ENCODE measurements at places on chromosomes 6 and 20.

DNA sequence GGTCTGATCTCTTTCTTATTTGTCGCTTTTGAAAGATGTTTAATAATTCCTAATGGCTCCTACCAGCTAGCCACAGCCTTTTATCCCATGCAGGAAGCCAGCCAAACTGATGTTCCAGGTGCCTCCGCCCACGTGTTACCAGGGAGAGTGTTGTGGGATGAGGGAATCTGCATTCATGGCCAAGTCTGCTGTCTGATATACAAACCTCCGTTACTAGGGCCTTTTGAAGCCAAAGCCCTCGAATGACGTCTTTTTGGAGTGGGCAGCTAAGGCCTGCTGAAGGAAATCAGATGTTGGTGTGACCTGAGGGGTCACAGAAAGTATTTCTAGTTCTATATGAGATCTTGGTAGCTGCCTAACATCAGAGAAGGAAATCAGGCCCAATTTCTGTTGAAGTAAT lies 21.3 kb downstream of the STK35 start:
- DNase-seq, result no peak

DNA sequence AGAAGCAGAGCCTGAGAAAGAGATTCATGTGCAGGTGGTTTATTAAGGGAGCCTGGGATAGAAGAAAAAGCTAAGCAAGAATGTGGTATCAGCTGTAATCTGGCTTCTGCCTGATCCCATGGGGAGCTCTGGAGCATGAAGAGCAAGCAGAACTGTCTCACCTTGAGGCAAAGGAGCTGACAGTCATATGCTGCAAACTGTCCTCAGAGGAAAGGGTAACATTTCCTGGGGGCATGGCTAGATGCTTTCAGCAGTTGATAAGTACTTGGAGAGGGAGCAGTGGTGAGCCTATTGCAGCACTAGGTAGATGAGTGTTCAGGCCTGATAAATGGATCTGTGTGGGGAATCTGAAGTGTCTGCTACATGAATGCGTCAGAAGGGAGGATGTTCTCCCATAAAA lies 621.5 kb upstream of the BTBD3 start:
- DNase-seq, result no peak

DNA sequence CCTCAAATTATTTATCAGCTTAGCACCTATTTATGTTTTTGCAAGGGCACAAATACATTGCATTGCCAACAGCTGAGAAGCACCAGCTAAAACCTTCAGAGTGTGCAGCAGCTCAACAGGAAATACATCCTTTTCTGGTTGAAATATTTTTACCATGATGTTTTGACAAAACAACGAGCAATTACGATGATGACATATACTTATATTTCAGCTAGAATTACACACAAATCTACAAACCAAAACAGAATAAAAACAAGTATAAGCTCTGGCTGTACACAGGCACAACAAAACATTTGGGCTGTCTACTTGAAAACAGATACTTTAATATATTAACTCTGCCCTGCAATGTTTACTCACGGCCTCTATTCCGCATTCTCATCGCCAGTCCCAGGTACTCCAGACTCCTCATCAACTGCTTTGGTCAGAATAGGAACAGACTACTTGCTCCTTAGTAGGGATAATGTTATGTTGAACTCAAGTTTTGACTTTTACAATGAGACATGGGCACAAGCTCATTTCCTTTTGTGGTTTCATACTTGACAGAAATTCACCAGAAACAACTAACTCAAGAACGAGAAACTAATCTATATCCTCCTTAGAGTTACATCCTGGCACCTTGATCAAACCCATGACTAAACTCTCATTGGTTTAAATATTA lies 377.6 kb downstream of the ESR1 start:
- DNase-seq, result no peak

- no peak for DNase-seq
Measured at GRCh38 chr6:116352515-116353471, 18.0 kb upstream of the DSE start.

DNA sequence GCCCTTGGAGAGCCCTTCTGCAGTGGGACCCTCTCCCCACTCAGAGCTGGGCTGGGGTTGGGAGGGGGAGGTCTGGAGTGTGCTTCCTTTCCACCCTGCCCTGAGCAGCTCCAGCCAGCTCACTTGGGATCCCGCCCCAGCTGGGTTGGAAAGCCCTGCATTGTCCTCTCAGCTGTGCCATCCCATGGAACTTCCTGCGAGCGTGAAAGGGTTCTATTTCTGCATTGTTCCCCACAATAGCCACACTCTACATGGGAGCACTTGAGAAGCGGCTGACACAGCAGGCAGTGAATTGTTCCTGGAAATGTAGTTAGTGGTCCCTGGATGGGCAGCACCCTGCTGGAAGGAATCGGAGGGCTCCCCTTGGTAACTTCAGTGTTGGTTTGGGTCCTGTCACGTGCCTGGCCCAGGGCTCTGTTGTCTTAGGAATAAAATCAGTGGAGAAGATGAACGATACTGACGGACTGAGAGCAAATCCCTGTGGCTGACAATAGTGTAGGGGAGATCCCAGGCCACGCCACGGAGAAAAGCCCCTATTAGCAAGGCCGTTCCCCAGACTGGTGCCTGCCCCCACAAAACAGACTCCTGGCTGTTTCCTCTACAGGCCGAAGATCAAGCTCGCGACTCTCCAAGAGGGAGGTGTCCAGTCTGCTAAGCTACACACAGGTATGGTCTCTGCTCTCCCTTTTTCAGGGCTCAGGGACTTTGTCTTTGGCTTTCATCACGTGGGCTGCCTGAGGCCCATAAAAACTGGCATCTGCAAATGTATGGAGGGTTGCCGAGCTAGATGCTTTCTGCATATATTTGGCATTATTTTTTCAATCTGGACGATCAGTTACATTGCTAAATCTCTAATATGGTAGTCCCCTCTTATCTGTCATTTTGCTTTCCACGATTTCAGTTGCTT lies 18.8 kb downstream of the DNMT3B start:
- DNase-seq, result no peak

GRCh38 chr6:9131201-9131600 lies 695.9 kb upstream of the SLC35B3 start:
- DNase-seq, result no peak

DNA sequence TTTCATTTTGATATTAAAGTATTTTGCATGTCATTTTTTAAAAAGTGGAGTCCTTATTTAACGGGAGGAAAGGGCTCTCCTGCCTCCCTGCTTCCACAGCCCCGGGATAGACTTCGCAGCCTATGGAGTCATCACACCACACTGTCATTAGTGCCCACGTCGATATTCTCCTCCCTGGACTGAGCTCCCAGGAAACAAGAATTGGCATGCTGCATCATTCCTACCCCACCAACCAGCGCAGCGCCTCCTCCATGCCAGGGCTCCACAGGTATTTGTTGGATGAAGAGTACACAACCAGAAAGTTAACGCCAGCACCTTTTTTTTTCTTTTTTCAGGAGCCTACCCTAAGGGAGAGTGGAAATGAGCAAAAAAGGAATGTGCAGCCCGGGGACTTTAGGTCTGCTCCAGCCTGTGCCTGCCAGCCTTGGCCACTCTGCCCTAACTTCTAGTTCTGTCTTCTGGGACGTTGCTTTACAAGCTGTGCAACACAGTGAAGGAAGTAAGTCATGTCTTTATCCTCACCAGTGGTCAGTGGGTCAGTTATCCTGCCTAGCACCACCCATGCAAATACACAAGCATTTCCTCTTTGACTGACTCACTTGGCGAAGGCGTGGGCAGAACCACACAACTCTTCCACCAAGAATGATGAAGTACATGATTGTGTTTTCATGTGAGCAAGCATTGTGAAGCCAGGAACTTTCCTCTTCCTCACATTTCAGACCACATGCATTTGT lies 180.7 kb upstream of the UST start:
- no peak for DNase-seq

- DNase-seq, result no peak
Measured at GRCh38 chr20:23320317-23320716, 30.3 kb upstream of the NXT1 start.

DNA sequence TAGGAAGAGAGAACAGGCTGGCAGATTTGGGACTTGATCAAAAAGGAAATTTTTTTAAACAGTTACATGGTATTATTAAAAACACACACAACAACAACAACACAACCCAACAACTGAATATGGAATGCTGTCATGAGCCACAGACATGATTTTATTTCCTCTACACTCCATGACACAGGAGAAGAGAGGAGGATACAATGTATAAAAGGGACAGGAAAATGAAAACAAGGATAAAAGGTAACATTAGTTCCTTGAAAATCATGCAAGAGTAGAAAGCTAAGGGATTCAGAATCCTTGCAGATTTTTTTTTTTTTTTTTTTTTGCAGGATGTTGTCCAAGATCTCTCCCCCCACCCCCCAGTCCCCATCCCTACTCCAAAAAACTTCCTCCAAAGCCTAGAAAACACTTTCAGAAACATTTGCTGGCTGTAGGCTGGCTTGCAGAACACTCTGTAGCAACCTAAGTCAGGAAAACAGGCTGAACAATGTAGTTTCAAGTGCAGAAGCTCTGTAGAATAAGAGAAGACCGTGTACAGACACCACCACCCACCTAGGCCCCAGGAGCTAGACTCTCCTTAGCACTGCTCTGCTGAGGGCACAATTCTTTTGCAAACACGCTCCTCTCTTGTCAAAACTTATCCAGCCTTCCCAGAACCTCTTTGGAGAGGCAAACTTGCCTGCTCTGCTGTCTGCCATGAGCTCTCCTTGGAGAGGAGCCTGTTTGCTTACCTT lies 845 bp downstream of the ZMYND8 start:
- no peak for DNase-seq

DNA sequence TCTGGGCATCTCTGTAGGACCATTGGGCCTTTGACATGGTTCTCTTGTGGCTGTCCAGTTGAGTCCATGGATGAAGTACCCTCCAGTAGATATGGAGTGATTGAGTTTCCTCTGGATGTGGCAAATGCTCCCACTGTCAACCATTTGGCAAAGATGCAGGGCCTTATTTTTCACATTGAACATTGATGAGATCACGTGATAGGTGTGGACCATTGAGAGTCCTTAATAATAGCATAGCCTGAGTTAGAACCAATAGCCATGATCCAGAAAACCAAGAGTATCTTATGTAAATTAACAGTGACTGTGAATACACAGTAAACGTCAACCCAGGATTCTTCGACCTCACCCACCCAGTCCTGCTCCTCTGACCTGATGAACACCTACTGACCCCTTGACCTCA lies 3.0 kb upstream of the PERP start:
- no peak for DNase-seq

DNA sequence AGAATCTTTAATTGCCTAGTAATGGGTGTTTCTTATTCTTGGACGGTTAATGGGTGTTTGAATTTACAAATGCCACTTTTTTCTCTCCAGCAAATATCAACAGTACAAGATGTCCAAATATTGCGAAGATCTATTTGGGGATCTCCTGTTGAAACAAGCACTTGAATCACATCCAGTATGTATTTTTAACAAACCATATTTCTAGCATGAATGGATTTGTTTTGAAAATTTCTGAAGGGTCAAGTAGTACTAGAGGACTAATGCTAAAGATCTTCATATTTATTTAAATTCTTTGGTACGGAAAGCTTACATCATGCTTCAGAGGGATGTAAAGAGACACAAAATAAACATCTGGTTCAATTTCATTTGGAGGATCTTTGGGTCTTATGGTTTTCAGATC lies 123.9 kb upstream of the LAMP5 start:
- no peak for DNase-seq

- no peak for DNase-seq
Measured at GRCh38 chr6:133637874-133638273, 251.0 kb upstream of the TCF21 start.

GRCh38 chr6:4864519-4864918 lies 88.3 kb downstream of the CDYL start:
- DNase-seq, result no peak

GRCh38 chr6:133243723-133244305 lies 2.7 kb downstream of the EYA4 start:
- no peak for DNase-seq

DNA sequence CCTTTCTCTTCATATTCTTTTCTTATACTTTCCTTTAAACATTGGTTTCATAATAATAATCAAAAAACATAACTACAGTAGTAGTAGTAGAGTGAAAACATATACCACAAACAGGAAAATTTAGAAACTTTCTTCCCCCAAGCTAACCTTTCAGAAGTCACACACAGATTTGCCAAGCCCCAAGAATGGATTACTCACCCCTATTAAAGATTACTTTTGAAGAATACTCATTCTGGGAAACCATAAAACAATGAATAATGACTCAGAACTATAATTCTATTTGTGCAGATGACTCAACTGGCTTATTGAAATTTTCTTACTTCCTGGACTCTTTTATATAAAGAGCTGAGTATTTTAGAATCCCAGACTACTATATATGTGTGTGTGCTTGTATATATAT lies 119.4 kb upstream of the GJE1 start:
- DNase-seq, result no peak

- no peak for DNase-seq
Measured at GRCh38 chr20:34074101-34074760, 37.8 kb downstream of the EIF2S2 start.

DNA sequence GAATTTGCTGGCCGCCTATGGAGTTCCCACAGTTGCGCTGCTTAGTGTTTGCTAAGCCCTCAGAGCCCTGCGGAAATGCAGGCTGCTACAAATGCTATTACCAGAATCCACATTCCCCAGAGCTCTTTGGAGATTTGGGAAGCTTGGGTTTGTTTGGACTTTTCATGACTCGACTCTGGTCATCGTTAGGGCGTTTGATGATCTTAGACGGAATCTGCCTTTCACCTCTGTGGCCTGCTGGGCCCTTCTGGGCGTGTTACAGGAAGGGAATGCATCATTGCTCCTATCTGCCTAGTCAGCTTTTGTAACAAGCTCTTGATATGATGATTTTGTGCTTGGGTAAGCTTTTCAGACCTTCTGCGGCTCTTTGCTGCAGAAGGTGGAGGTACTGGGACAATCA lies 50.8 kb downstream of the EYA2 start:
- no peak for DNase-seq

DNA sequence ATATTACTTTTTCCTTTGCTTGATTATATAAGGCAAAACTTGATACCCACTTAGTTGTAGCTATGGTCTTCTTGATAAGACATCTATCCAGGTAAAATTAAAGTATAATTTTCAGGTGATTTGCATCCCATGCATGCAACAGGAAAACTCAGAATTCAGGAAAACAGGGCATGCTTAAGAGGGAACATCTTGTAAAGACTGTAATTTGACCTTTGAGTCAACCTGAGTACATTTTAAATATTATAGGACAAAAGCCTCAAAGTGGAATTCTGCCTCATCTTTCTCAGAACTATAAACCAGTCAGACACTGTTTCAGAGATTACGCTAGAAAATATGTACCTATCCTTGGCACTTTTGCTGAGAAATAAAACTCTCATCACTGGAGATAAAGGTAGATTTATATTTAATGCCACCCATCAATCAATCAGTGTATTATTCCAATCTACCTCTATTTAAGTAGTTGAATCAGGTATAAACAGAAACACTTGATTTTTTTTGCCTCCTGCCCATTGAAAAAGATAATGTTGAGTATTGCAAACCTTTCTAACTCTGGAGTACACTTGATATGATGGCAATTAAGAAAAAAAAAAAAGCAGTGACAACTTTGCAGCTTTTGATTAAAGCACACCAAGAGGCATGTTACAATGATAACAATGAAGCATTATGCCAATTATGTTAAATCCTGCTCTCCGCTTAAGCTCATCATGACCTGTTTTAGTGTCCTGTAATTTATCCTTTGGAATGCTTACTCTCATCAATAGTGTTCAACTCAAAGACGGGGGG lies 2.8 kb downstream of the CITED2 start:
- no peak for DNase-seq

- DNase-seq, result no peak
Measured at GRCh38 chr6:41191569-41191968, 9.4 kb downstream of the TREML2 start.

- no peak for DNase-seq
Measured at GRCh38 chr6:32815115-32815514, 1.7 kb downstream of the HLA-DOB start.

- DNase-seq, result no peak
Measured at GRCh38 chr6:157893238-157893637, 70.2 kb downstream of the SNX9 start.

Measured in NCI-H1930 (cell line).